Stimulated activated CD8-positive, alpha-beta memory T cell treated with anti-CD3 and anti-CD28 coated beads, Interleukin-7, amount 100 ng/mL, for 24 hours (primary cell): ENCODE measurements at places on chromosomes 5 and 9.

DNA sequence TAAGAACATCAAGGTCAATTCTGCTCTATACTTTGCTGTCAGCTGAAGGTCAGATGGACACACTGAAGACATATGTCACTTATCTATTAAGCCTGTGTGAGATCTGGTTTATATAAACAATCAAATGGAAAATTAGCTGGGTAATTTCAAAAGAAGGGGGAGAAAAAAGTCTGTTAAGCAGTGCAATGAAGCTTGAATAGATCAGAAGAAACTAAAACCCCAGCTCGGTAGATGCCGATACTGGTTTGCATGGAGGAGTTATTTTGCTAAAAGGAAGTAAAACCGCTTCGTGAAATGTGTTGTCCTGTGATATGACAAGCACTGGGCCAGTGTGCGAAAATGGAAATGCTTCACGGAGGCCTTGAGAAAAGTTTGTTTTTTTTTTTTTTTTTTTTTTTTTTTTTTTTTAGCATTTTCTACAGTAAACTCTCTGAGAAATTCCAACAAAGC, 148.8 kb downstream of the MEF2C start:
- DNase-seq, result no peak

DNA sequence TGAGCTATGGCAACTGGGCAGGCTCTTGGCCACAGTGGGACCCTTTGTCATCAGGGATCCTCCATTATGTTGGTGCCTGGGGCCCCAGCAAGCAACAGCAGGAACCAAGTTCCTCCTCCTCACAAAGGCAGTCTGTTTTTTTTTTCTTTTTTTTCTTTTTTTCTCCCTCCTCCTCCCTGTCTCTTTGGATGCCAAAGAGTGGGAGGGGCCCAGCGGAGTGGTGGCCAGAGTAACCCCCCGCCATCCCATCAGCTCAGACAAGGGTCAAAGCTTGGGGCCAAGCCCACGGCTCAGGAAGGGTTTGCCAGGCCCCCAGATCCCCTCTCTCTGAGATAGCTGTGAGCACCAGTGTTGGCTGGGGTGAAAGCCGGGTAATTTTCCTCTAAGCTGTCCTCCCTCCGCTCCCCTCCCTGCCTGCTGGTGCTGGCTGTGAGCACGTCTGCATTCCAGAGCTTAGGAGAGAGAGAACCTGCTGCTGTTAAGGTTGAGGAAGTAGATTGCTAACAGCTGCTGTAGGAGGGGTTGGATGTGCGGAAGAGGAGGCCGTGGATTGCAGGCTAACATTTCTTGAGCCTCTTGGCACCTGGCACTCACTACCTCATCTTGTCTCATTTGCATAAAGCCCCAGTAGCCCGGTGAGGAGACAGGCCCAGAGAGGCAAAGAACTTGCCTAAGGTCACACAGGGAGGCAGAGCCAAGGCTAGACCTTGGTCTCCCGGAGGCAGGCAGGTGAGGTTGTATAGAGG, 21.2 kb downstream of the GSN start:
- no peak for DNase-seq

DNA sequence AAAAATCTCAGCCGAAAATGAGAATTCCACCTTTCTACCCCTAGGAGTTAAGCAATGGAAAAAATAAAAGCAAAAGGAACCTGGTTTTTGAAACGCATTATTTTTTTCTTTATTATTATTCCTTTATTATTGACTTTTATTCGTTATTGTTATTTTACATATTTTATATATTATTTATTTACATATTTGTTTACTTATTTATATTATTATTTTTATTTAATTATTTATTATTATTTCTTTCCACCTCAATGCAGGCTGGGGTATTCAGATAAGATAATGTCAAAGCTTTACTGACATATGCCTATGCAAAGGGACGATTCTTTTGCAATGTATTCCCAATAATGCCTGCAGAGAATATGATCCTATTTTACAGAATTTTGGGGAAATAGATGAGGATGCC, 16.7 kb downstream of the UGT3A2 start:
- DNase-seq, result no peak

DNA sequence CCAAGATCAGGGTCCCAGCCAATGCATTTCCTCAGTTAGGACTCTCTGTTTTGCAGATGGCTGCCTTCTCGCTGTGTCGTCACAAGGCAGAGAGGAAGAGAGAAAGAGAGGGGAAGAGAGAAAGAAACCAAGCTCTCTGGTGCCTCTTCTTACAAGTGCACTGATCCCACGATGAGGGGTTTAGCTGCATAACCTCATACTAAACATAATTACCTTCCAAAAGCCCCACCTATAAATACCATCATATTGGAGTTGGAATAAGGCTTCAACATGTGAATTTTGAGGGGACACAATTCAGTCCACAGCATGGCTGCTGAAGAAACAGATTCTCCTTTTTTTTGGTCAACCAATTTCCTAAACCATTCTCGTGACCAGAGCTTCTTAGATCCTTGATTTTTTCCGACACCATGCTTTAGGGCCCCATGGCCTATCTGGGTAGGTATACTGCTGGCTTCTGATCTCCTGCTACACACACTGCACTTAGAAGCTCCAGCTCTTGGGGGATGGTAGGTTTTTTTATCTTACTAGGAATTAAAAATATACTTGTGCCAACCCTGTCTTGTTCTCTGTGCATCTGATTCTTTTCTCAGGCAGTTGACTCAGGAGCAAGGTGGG, 5.1 kb downstream of the CAMK4 start:
- DNase-seq, result no peak
